Right cardiac atrium (tissue), 5 donors: ENCODE measurements at places on chromosomes 5 and 9.

GRCh38 chr5:178115814-178116142 is 2.4 kb downstream of the N4BP3 start:
- DNase-seq: no peak

DNA sequence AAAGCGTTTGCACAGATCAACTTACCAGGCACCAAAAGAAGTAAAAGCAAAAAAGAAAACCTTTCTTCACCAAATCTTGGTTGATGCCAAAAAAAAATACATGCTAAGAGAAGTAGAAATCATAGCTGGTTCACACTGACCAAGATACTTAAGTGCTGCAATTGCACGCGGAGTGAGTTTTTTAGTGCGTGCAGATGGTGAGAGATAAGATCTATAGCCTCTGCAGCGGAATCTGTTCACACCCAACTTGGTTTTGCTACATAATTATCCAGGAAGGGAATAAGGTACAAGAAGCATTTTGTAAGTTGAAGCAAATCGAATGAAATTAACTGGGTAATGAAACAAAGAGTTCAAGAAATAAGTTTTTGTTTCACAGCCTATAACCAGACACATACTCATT is 36.4 kb upstream of the CCDC152 start:
- DNase-seq: no peak

- DNase-seq: no peak
These were observed 36.3 kb upstream of the EBF1 start for GRCh38 chr5:159135896-159136531.

GRCh38 chr5:161676103-161676502 is 9.4 kb upstream of the GABRA6 start:
- no peak for DNase-seq

GRCh38 chr9:77927265-77927664 is 104.3 kb downstream of the GNAQ start:
- DNase-seq: no peak

GRCh38 chr5:67607958-67608357 is 411.4 kb upstream of the CD180 start:
- no peak for DNase-seq

DNA sequence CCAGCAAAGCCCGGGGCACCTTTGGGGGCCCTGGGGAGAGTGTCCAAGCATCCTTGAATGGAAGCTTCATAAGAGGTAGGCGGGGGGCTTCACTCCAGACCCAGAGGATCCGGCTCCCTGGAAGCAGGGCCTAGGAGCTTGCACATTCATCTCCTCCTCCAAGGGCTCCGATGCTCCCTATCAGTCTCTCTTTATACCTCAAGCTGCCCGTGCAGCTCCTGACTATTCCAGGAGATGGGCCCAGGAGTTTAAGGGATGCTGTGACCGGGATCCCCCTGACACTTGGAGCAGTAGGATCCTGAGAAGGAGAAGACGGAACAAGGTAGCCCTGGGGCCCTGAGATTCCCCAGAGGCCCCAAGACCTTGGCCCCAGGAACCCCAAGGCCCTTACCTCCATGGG is 25.9 kb downstream of the CSF1R start:
- no peak for DNase-seq

GRCh38 chr5:151556806-151557205 is 34.3 kb downstream of the FAT2 start:
- DNase-seq: no peak

DNA sequence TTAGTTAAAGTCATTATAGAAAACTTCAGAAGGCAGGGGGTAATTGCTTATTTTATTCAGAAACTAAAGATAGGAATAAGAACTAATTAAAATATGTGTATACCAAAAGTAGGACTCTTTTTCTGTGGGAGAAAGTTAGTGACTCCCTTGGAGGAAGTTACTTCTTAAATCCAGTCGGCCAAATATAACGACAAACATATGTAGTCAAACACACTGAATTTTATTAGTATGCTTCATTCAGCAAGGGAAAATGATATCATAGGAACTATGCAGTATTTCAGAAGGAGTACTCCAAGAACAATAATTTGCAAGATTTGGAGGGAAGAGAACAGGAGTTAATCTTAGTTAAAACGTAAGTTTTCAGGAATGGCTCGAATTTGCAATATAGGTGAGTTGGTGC is 432.6 kb downstream of the CYLC2 start:
- DNase-seq: no peak

- no peak for DNase-seq
These were observed 341.0 kb upstream of the PANK3 start for GRCh38 chr5:168920019-168920810.
